ENCODE measurements at places on chromosomes 11 and 22.
A peak's percentile ranks its signal among the peaks of the same experiment; 100 is the strongest.

- no peak for DNase-seq
These were observed 15.7 kb downstream of the PIK3IP1 start for GRCh38 chr22:31276426-31277167.

GRCh38 chr11:7900686-7901085 lies 30.4 kb downstream of the OR10A6 start:
- DNase-seq: no peak

GRCh38 chr11:110513259-110513801 lies 83.6 kb downstream of the FDX1 start:
- no peak for DNase-seq

GRCh38 chr22:35357883-35358621 lies 22.8 kb upstream of the HMOX1 start:
- no peak for DNase-seq

DNA sequence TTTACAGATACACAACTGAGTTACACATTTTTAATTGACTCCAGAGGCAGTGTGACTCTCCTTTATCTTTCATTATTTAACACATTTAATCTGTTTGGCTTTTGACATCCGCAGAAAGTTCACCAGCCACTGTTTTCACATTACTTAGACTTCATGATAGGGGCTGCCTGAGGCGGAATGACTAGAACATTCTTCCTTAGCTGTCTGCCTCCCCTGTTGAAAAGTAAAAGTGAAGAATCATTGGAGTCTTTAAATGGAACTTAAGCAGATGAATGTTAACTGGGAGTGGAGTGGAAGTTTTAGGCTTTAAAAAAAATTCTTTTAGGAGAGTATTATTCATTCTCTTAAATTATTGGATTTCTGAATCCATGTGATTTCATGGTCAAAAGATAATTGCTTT lies 229.2 kb upstream of the MTNR1B start:
- DNase-seq: no peak

DNA sequence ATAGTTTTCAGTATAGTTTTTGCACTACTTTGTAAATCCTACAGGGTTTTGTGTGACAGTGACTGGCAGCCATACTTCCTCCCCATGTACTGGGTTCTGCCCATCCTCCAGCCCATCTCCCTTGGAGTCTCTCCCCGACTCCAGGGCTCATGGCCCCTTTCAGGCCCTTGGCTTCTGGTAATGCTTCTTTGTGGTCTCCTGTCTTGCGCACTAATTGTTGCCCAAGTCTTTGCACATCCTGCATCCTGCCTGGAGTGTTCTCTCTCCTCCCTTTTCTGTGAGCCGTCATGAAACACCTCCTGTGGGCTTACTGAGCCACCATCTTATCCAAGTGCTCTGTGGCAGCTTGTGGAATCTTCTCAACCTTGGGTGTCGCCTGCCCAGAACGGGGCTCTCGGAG lies 11.4 kb upstream of the KCNQ1OT1 start:
- no peak for DNase-seq

DNA sequence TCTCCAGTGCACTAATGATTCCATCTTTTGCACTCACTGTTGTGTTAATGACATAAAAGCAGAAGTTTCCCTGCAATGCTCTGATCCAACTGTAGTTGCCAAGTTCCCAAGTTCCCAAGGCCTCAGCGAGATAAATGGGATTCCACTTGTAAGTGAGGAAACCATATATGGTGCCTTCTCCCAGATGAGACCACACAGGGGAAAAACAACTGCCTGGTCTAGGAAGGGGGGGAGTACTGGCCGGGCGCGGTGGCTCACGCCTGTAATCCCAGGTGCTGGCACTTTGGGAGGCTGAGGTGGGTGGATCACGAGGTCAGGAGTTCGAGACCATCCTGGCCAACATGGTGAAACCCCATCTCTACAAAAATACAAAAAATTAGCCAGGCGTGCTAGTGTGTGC lies 23.3 kb upstream of the RELA start:
- no peak for DNase-seq

GRCh38 chr11:12636871-12637410 lies 37.3 kb upstream of the TEAD1 start:
- DNase-seq: no peak

DNA sequence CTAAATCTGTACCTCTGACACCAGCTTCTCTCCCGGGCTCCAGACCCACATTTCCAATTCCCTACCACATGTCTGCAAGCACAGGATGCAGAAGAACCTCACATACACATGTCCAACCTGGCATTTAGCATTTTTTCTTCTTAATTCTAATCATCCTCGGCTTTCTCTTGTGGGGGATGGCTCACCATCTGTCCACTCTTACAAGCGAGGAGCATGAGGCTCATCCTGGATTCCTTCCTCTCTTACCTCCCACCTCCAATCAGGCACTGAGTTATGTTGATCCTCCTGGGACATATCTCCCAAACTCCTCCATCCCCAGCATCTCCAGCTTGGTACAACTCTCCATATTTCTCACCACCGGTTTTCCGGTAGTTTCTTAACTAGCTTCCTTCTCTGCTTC lies 149.8 kb upstream of the LARGE1 start:
- no peak for DNase-seq

DNA sequence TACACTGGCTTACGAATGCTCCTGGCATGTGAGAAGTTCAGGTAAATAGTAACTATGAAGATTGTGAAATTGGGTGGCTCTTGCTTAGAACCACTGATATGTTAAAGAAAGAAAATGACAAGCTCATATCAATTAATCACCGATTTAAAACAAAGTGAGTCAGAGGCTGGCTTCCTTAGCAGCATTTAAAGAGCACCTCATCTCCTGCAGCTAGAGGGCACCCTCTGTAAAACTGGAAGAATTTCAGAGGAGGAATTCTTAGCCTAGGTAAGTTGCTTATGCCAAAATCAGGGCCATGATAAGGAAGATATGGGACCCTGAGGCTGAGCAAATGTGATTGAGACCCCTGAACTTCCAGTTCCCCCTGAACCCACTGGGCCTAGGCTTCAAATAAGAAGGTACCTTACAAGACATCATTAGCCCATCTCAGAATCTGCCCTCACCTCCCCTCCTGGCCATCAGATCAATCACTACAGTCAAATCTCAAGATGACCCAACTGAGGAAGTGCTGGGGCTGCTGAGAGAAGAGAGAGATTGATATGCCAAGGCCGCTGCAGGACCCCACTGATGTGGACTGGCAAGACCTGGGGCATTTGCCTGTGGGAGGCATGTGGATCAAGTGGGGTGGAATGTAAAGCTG lies 8.6 kb upstream of the CD3E start:
- DNase-seq: no peak

- DNase-seq: no peak
These were observed 691 bp downstream of the CEP295 start for GRCh38 chr11:93662175-93662570.

DNA sequence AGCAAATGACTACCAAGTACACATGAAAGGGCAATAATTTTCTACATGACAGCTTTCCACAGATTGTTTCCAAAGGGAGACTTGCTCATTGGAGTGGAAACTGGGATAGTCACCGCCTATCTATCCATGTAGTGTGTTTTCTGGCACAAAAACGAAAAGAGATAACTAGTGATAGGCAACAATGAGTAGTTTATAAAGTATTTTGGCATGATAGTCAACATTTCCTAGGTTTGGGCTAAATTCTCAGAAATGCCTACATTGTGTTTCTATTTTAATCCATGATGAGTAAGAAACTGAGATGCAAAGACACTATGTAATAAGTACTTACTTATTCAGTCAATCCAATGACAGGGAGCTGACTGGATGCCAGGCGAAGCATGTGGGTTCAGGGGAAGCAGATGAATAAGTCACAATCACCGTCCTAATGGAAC lies 1129.1 kb downstream of the DLG2 start:
- DNase-seq: no peak

DNA sequence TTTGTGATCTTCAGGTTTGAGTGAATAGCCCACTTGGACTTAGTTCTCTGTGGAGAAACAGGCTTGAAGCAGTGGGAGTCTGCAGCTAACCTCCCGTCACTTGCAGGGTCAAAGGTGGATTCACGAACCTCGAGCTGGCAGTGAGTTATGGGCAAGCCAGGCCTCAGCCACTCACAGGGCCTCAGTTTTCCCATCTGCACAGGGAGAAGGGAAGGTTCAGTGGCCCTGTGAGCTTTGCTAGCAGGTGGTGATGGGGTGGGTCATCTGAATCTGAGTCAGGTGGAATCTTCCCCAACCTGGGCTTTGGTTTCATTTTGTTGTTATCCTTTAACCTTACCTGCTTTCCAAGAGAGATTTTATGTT lies 86.6 kb upstream of the GRIK4 start:
- no peak for DNase-seq

DNA sequence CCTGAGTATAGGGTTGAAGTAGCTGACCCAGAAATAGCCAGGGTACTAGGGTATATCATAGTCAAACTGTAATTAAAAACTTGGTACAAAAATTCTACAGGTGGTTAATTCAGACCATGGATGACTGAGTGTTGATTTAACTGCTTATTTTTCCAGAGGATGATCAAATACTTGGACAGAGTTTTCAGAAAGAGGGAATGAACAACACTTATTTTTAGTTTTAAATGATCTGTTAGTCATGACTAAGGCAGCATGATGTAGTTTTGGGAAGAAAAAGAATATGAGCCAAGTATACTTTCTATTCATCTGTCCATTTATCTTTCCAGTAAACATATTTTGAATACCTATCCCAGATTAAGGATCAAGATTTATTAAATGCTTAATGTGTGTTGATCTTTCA lies 19.8 kb upstream of the CCDC89 start:
- no peak for DNase-seq

DNA sequence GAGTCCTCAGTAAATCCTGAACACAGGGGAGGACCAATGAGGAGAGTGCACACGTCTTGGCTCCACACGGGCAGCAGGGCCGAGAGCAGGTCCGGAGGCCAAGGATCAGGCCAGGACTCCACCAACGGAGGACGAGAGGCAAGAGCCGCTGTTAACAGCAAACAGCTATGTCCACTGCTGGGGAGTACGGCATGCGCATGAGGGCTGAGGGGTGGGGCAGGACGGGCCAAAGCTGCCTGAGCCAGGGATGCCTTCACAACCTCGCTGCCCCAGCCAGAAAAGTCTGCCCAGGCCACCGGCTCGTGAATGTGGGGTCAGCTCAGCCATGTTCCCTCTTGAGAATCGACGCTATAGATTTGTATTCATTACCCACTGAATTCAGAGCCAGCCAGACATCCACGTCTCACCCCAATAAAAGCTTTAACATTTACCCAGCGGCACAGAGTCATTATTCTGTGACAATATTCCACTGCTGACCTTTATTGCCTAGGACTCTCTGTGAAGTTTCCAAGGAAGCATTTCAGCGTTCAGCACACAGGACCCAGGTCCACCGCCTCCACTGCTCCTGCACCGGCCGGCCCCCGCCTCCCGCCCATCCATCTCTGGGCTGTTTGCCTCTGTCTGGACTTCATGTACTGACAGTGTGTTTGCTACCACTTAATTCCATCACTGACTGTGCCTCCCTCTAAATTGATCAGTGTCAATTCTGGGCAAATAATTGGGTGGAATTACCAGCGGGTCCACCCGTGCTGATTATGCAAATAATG lies 384.9 kb downstream of the SHANK2 start:
- no peak for DNase-seq

GRCh38 chr11:64218628-64219353 lies 7.2 kb downstream of the TRPT1 start:
- peak; percentile 32 for DNase-seq
